Mammary microvascular endothelial cell (primary cell): ENCODE measurements at places on chromosomes 5 and 9. TPM values are rescaled to one million over a fixed set of nuclear protein-coding genes. Genes with fewer than 3 reads are reported as not detected.

Gene SLC6A3
- not detected in 2 replicates for total RNA-seq

Gene AUH
- total RNA-seq: 5.6 and 7.1 TPM in 2 replicates

Gene XRCC4
- total RNA-seq: 8.6 and 9.9 TPM in 2 replicates

Gene SLC46A2
- not detected in 2 replicates for total RNA-seq

Gene CDH12
- not detected in 2 replicates for total RNA-seq

Gene RFX3
- 2.9 and 4.8 TPM in 2 replicates for total RNA-seq

Gene CTXN3
- total RNA-seq: not detected in 2 replicates

Gene SLCO6A1
- not detected in 2 replicates for total RNA-seq

Gene TICAM2
- total RNA-seq: 0.44 and 2.7 TPM in 2 replicates

Gene IL33
- total RNA-seq: 0.60 and 2.9 TPM in 2 replicates

Gene C5
- total RNA-seq: 0.54 and 1.7 TPM in 2 replicates

Gene NPM1
- total RNA-seq: 1,118 and 1,253 TPM in 2 replicates

Gene LHX2
- total RNA-seq: not detected in 2 replicates

Gene MACIR
- total RNA-seq: 7.4 and 8.0 TPM in 2 replicates

Gene FAM114A2
- total RNA-seq: 16.6 and 22.9 TPM in 2 replicates

Gene MLANA
- not detected in 2 replicates for total RNA-seq

Gene BTNL8
- total RNA-seq: not detected in 2 replicates

Gene PIK3R1
- 13.3 and 13.6 TPM in 2 replicates for total RNA-seq

Gene C9orf50
- 0.47 TPM in 1 of 2 replicates, not detected in the other for total RNA-seq

Gene ARSI
- 0.33 and 0.49 TPM in 2 replicates for total RNA-seq

Gene LHX3
- not detected in 2 replicates for total RNA-seq

Gene RRAGA
- total RNA-seq: 70.5 and 78.5 TPM in 2 replicates

Gene PCDHB4
- total RNA-seq: 0.07 and 0.10 TPM in 2 replicates

Gene CYLC2
- total RNA-seq: not detected in 2 replicates

Gene FAM221B
- not detected in 2 replicates for total RNA-seq

Gene TEX48
- total RNA-seq: not detected in 2 replicates

Gene PHF24
- not detected in 2 replicates for total RNA-seq

Gene COL27A1
- total RNA-seq: 4.7 and 5.5 TPM in 2 replicates

Gene MRRF
- total RNA-seq: 32.5 and 32.7 TPM in 2 replicates

Gene CFAP90
- total RNA-seq: not detected in 2 replicates

Gene NIM1K
- not detected in 2 replicates for total RNA-seq

Gene HAVCR2
- not detected in 2 replicates for total RNA-seq

Gene ARL14EPL
- 0.07 and 0.15 TPM in 2 replicates for total RNA-seq

Gene C9
- not detected in 2 replicates for total RNA-seq

Gene FRMD3
- 12.1 and 18.2 TPM in 2 replicates for total RNA-seq

Gene RNF130
- 45.2 and 47.1 TPM in 2 replicates for total RNA-seq

Gene PCDHAC2
- 0.64 and 0.73 TPM in 2 replicates for total RNA-seq

Gene SMIM33
- total RNA-seq: not detected in 2 replicates

Gene SLC6A18
- total RNA-seq: not detected in 2 replicates

Gene PCDHGA3
- 0.13 and 0.49 TPM in 2 replicates for total RNA-seq

Gene DNAJC18
- 3.6 and 3.7 TPM in 2 replicates for total RNA-seq

Gene COL23A1
- not detected in 2 replicates for total RNA-seq

Gene RASEF
- total RNA-seq: under 0.01 TPM in 1 of 2 replicates, not detected in the other

Gene NDST1
- 129 and 145 TPM in 2 replicates for total RNA-seq

Gene TRPM6
- 0.27 and 0.49 TPM in 2 replicates for total RNA-seq

Gene TRAF1
- 4.6 and 6.8 TPM in 2 replicates for total RNA-seq

Gene PCDHGA7
- total RNA-seq: 0.80 and 1.1 TPM in 2 replicates

Gene PCDHGA10
- total RNA-seq: 1.7 and 2.6 TPM in 2 replicates

Gene STPG3
- total RNA-seq: not detected in 2 replicates

Gene MYOZ3
- 0.05 TPM in 1 of 2 replicates, not detected in the other for total RNA-seq

Gene SLC34A1
- total RNA-seq: not detected in 2 replicates
